Umbilical cord (tissue), 2 donors: ENCODE measurements at places on chromosomes 1 and 21.

GRCh38 chr1:151175863-151176262 is at the start of gene TMOD4:
TSS of gene TMOD4 (minus strand) at chr1:151175981. CDS start at chr1:151174875, 1,106 bp downstream.
- DNase-seq: no peak

- DNase-seq: no peak
These were observed 839.4 kb upstream of the ADAMTS5 start for GRCh38 chr21:27806281-27806680.

DNA sequence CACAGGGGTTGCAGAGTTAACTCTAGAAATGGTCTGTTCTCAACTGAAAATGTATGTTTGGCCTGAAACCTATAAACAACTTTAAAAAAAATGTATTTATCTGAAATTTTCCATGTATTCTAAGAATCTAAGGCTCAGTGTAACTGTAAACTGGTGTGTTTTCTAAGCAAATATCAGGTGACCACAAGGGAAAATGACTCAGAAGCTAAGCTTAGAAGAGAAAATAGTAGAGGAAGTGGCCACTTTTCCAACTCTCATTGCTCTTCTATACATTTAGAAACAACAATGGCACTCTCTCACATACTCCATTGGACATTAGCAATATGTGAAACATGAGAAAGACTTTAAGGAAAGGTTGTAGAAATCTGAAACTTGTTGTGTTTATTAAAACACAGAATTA is 7.5 kb downstream of the TNFSF18 start:
- no peak for DNase-seq

DNA sequence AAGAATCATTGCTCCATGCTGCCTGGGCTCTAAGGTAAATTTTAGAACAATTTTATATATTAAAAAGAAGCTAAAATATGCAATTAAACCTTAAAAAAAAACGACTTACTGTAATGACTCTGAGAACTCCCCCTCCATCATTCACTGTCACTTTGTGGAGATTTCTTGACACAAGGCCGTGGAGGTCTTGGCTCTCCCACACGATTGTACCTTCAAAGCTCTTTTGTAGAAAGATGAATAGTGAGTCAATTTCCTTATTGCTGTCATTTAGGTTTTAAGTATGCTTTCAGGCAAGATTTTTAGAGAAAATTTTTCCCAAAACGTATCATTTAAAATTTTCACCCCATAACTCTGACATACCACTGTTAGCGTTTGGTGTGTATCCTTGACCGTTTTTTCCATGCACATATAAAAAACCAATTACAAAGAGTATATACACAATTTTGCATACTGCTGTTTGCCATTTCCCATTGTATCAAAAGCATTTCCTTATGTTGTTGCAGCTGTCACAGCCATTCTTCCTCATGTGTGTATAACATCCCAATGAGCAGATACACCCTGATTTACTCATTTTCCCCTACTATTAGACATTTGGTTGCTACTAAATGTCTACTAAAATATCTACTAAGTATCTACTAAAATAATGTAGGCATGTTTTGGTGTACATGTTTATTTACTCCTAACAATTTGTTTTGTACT is 33.4 kb downstream of the B3GALNT2 start:
- DNase-seq: no peak

GRCh38 chr1:52127181-52128180 is 14.4 kb upstream of the ZFYVE9 start:
- DNase-seq: peak; percentile 69

DNA sequence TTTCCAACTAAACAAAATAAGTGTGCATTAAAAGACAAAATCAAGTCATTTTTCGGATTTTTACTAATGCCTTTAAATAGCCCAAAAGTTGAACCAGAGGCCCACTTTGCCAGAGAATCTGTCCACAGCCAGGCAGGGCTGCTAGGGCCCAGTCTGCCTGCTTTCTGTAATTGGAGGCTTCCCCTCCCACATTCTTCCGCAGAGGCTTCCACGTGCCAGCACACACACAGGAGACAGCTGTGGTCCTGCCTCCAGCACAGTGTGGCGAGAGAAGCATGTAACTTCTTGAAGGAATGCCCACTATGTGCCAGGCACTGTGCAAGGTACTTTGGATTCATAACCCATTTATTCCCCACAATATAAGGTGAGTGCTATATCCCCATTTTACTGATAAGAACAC is 11.3 kb upstream of the PDZK1IP1 start:
- peak; percentile 20 for DNase-seq

DNA sequence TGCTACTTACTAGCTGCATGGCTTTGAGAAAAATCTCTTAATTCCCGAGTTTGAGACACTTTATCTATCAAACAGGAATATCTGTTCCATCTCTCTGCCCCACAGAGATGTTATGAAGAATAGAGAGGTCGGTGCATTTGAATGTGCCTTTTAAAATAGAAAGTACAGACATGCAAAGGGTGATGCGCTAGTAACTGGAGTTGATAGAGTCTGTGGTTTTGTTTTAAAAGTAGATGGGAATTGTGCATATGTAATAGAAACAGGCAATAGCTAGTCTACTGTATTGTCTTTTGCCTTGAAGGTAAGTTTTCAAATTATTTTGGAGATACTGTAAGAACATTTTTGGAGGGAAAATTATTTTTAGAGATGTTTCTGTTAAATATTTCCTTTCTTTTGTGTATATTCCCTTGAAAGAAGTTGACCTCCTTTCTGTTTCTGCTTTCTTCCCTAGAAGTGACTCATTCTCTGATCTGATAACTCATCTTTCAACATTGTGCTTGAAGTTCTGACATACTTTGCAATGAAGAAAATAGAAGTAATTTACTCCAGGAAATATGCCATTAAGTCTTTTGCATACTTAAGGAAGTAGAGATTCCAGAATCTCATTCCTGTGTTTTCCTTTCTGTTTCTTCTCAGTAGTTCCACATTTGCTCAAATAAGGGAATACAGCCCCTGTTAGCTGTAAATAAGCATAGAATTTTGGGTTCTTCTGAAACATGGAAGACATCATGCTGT is 151.6 kb downstream of the SDCCAG8 start:
- no peak for DNase-seq

DNA sequence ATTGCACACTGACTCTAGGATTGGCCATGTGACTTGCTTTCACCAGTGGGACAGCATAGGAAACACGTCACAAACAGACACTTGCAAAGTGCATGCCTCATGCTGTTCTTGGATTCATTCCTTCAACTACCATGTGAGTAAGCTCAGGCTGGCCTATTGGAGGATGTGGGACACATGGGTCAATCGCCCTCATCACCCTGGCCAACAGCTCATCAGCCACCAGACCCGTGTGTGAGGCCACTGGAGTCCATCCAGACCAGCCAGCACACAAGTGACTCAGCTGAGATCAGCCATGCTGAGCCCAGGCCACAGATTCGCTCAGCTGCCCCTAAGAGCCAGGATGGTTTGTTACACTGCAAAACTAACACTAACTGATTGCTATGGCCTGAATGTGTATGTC is 216.1 kb upstream of the GRIK3 start:
- no peak for DNase-seq

DNA sequence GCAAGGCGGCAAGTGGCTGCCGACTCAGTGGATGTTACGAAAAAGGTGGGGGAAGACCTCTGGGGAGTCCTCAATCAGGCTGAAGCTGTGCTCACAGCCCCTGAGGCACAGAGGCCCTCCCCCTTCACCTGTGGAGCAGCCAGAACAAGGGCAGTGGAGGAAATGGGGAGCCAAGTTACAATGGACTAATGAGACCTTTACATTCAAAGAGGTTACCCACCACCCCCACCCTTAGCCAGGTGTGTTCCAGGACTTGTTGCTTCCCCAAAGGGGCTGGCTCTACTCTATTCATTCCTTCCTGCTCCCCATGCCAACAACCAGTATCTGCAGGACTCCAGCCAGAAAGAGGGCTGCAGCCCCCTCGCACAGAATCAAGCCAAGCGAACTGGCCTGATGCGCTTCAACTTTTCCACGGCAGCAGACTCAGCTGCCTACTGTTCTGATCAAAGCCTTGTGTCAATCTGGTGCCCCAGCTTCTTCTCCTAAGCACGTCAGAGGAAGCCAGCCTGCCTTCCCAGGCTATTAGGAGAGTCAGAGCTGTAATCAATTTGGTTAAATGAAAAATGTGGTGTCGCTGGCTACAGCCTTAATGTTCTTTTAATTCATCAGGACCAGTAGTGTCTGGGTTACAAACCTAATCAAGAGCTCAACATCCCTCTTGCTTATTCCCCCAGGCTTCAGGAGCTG is 1.8 kb upstream of the SYT2 start:
- DNase-seq: no peak

- DNase-seq: no peak
These were observed 18.2 kb downstream of the RXRG start for GRCh38 chr1:165426745-165427144.

- no peak for DNase-seq
These were observed 3.2 kb downstream of the CYP4B1 start for GRCh38 chr1:46802081-46802480.

DNA sequence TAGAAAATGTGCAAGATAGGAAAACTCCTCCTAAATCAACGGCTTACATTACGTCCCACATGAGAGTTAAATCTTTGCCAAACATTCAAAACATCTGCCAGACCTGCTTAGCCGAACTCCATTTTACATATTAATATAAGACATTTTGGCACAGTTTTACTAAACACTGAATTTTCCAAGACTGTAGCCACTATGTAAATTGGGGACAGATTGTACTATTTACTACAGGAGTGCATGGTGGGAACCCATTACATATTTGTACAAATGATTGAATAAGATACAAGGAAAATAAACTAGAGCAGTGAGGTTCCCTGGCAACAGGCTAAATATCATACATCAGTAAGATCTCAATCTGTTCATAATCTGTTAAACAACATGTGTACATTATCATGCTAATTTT is 1234.4 kb downstream of the KCNT2 start:
- no peak for DNase-seq

GRCh38 chr21:40372506-40372905 is 474.5 kb downstream of the DSCAM start:
- DNase-seq: peak; percentile 52

DNA sequence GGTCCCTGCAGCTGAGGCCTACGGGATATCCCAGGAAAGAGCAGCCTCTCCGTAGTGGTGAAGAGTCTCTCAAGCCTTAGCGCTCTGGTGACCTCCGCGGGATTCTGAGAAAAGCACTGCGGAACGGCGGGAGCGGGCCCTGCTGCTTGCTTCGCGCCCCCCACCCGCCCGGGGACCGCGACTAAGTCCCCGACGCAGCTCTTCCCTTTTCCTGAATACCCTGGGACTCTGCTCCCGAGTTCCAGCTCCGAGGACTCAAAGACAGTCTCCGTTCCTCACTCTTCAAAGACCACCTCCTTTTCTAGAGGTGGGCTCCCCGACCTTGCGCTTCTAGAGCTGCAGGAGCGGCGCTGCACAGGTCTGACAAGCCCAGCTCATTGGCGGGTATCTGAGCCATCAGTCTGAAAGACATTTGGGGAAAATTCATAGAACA is 3.6 kb upstream of the PRRX1 start:
- no peak for DNase-seq

GRCh38 chr1:91797164-91797563 is 88.8 kb downstream of the TGFBR3 start:
- no peak for DNase-seq
